Panc1 (cell line): ENCODE measurements at places on chromosomes 7 and 10.

GRCh38 chr10:28623483-28623882, 53.8 kb upstream of the BAMBI start:
- no peaks in the 10 kb centered on the region for H3K27me3 ChIP-seq
- peaks cover 11% of the 10 kb centered on the region for H3K36me3 ChIP-seq
- H3K4me1 ChIP-seq = no peaks in the 10 kb centered on the region
- H3K27ac ChIP-seq = no peak overlapping the region

- H3K27me3 ChIP-seq = no peaks in the 10 kb centered on the region
- no peaks in the 10 kb centered on the region for H3K4me1 ChIP-seq
- no peak for DNase-seq
- no peak within 1 kb of the TSS for H3K27ac ChIP-seq
- H3K4me3 ChIP-seq = no peak within 1 kb of the TSS
- no peaks in the 10 kb centered on the region for H3K36me3 ChIP-seq
Observed at GRCh38 chr10:17808971-17809841, at the start of gene MRC1. Gene MRC1 (plus strand): TSS chr10:17809348. CDS start chr10:17809466, 118 bp downstream.

DNA sequence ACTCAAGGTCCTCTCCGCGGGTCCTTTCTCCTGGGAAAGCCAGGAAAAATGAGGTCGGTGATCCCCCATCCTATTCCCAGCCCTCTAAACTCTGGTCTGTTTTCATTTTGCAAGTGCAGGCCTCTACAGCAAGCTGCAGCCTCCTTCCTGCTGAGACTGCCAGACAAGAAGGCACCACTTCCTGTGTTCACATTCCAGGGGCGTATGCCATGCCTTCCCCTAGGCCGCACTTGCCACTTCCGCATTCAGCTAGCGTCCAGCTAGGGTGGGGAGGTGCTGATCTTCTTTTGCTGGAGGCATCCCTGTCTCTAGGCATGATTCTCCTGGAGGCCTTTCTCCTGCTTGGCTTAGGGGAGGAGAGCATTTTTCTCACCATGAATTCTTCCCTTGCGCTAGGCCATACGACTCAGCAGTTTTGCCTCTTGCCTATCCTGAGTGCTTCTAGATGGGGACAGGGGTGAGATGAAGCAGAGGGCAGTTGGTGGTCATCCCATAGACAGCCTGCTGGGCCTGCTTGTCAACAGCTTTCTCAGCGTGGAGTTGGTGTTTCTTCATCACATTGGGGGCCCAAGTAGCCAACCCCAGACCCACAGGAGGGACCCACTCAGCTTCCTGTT, 328.9 kb downstream of the RPS24 start:
- no peak overlapping the region for H3K27ac ChIP-seq
- H3K27me3 ChIP-seq = peaks cover 18% of the 10 kb centered on the region
- no peaks in the 10 kb centered on the region for H3K4me1 ChIP-seq

- H3K36me3 ChIP-seq = no peaks in the 10 kb centered on the region
- no peak overlapping the region for H3K4me3 ChIP-seq
- no peaks in the 10 kb centered on the region for H3K27me3 ChIP-seq
- no peak overlapping the region for H3K27ac ChIP-seq
- DNase-seq = no peak
- no peaks in the 10 kb centered on the region for H3K4me1 ChIP-seq
Observed at GRCh38 chr10:123355748-123356481, 201.7 kb downstream of the BUB3 start.
